ENCODE measurements at places on chromosomes 1 and 21.
A peak's percentile ranks its signal among the peaks of the same experiment; 100 is the strongest.

DNA sequence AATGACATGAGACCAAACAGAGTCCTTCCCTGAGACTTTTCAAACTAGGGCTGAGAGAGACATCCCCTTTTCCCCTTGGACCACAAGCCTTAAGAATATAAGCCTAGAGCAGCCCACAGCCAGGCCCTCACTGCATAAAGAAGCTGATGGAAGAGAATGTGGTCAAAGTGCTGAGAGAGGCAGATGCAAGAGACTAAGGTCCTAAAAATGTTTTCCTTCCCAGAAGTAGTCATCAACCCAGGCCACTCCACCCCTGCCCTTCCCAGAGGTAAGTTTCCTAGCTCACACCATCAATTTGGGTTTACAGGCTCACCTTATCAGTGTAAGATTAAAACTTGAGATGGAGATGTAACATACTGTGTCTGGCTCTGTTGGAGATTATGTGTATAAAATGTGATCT is 58.2 kb downstream of the BCAR3 start:
- DNase-seq = no peak

- peak; percentile 42 for DNase-seq
Observed at GRCh38 chr1:162710345-162710744, 78.1 kb downstream of the DDR2 start.

DNA sequence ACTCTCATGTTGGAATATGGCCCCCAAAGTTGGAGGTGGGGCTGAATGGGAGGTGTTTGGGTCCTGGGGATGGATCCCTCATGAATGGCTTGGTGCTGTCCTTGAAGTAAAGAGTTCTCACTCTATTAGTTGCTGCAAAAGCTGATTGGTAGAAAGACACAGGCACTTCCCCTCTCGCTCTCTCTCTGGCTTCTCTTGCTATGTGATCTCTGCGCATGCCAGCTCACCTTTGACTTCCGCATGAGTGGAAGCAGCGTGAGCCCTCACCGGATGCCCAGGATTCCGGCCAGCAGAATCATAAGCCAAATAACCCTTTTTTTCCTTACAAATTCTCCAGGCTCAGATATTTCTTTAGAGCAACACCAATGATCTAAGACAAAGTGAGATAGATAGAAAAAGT is 20.9 kb upstream of the CCSAP start:
- DNase-seq = no peak

GRCh38 chr1:34073028-34073695 is 91.9 kb downstream of the CSMD2 start:
- peak; percentile 28 for DNase-seq

GRCh38 chr1:221740993-221741702 is 741 bp downstream of the DUSP10 start:
- DNase-seq = peak; percentile 64

GRCh38 chr1:32180186-32181060 is 948 bp downstream of the TXLNA start:
- peak; percentile 40 for DNase-seq

DNA sequence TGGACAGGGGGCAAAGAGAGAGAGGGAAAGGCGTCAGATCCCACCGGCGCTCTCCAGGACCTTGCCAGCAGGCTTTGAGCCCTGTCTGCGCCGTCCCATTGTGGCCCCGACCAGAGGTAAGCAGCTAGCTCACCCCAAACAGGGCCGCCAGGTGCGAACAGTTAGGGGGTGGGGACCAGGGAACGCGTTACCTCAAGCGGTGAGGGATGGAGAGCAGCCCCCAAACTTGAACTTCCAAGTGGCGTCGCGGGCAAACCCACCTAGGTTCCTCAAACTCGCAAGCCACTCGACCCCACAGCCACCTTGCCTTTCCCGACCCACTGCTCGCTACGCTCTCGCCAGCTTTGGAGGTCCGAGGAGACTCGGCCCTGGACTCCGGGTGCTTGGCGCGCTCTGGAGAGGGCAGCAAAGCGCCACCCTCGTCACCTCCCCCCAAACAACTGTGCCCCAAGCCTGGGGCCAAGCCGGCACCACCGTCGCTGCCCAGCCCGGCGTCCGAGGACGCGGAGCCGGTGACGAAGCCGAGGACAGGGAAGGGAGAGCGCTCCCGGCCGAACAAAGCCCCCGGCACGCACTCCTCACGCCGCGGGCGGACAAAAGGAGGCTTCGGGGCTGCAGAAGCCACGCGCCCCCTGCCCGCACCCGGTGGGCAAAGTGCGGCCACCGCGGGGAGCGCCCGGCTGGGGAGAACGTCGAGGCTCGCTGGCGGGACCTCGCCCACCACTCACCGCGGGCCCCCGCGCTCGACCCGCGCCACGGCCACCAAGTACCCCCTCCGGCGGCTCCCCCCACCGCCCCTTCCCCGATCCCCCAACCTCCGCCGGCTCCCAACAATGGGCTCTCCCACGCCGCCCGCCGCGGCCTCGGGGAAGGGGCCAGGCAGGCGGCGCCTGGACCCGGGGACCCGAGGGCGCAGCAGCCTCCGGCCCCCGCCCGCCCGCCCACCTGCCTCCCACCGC is 976 bp downstream of the SSBP3 start:
- no peak for DNase-seq

- no peak for DNase-seq
Observed at GRCh38 chr1:26405281-26405915, 5.2 kb upstream of the LIN28A start.

DNA sequence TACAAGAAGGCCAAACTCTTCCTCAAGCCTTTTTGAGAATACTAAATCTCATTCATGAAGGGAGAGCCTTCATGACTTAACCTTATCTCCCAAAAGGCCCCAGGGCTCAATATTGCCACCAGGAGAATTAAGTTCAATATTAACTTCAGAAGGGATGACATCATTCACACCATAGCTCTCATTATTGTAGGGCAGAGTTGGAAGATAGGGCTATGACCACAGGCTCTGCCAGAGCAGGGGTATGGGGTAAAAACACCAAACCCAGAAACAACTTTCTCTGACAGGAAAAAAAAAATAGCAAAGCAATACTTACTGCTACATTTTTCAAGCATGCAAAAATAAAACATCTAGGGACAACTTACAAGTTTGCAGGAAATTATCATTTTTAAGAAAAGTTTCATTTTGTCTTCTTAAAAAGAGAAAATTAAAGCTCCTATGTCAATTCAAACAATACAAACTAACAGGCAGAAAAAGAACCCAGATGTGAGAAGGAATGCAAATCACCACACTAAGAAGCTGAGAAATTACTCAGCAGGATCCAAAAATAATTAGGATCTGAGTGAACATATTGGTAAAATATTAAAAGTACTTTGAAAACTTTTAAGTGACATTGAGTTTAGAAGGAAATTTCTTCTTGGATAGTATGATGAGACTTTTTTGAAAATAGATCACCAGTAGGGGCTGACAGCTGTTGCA is 1156.5 kb downstream of the NCAM2 start:
- DNase-seq = no peak

DNA sequence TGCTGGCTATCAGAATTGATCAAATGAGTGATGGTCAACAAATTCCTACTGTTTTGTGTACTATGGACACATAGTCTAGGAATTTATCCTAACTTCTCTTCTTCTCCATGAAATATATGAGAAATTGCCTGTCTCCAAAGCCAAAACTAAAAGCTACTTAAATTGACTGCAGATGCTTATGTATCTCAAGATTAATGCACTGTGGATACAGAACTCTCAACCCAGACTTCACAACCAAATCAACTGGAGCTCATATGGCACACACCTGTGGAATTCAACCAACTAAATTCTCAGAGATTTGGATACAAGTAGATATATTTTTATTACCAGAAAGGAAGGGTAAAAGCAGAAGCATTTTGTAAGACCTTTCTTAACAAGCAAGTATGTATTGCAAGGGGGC is 566.1 kb downstream of the LTN1 start:
- DNase-seq = no peak

- DNase-seq = no peak
Observed at GRCh38 chr1:19057784-19058475, 101.5 kb upstream of the IFFO2 start.

DNA sequence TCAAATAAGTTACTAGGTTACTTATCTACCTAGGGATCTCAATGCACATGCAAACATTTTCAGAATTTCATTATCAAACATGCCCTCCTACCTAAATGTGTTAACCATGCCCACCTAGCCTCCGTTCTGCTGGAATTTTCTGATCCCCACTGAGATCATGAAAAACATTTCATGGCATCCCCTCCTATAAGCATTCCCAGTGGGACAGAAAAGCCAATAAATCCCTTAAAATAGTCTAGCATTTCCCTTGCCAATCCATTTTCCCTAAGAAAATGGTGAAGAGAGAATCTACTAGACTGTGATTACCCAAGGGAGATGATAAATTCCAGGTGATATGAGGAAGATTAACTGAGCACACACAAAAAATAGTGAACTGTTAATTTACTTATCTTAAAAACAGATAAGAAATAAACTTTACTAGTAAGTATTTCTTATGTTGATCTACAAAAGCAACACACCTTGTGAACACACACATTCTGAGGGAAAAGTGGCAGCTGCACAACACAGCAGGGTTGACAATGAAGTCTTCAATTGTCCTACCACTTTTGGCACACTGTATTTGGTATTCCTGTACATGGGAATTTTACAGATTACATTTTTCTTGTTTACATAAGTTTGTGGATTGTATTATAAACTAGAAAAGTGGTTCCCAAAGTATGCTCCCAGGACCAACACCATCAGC is 49.6 kb downstream of the ARID4B start:
- no peak for DNase-seq

DNA sequence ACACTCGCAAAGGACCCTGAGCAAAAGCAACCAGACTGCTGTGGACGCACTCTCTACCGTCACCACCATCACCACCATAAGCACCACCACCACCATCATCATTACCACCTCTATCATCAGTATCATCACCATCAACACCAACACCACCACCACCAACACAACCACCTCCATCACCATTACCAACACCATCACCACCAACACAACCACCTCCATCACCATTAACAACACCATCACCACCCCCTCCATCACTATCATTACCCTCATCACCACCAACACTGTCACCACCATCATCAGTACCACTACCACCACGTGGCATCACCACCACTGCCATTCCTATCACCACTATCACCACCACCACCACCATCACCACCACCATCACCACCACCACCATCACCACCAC is 38.8 kb upstream of the RIPK4 start:
- no peak for DNase-seq

DNA sequence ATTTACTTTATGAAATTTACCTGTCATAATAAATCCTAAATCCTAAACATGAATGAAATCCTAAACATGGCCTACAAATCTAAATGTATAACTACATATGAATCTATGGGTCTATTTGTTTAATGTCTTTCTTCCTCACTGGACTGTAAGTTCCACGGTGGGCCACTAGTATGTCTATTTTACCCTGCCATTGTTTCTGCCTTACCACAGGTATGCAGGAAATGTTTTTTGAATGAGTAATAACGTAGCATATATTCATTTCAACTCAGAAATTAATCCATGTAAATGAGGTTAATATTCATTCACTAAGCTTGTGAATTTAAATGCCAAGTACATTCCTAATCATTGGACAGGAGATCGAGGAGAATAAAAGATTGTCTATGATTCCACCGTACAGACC is 35.3 kb downstream of the B3GALNT2 start:
- DNase-seq = no peak

DNA sequence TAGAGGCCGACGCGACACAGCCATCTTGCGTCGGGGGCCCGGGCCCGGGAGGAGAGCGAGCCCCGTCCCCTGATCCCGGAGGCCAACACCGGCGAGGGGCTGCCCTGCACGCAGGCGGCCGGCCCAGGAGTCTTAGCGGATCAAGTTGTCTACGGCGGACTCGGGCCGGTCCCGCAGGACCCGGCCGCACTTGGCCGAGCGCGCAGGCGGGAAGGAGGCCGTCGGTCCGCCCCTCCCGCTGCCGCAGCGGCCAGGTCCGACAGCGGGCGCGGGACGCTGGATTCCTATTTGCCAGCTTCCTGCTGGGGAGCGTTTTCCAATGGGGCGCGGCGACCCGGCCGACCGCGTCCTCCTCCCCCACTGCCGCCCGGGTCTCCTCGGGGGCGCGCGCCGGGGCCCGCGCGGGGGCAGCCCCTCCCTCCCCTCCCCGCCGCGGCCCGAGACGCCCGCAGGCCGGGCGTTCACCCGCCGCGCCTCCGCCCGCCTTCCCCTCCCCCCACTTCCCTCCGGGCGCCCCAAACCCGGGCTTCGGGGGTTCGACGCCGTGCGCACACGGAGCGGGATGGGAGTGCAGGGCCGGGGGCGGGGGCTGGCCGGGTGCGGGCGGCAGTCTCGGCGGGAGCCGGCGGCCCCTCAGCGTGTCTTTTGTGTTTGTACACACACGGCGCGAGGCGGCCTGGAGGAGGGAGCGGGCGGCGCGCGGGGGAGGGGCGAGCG is 517 bp upstream of the H3-3A start:
- peak; percentile 83 for DNase-seq

DNA sequence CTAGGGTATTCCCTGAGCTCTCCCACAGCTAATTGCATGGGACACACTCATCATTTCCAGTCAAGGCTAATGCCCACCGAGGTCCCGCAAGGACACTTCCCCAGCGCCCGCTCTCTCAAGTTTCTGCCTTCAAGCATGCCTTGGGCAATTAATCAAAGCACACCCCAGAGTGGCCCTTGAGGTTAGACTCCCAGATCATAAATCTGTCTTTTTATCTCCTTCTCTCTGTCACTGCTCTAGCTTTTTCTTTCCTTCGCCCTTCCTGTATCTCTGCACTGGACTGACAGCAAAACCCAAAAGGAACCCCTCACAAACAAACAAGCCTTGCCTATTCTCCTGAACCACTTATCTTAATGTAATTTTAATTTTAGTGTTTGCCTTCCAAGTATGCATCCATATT is 7.9 kb upstream of the EXOSC10 start:
- no peak for DNase-seq

GRCh38 chr1:97424209-97424608 is 496.6 kb downstream of the DPYD start:
- no peak for DNase-seq

DNA sequence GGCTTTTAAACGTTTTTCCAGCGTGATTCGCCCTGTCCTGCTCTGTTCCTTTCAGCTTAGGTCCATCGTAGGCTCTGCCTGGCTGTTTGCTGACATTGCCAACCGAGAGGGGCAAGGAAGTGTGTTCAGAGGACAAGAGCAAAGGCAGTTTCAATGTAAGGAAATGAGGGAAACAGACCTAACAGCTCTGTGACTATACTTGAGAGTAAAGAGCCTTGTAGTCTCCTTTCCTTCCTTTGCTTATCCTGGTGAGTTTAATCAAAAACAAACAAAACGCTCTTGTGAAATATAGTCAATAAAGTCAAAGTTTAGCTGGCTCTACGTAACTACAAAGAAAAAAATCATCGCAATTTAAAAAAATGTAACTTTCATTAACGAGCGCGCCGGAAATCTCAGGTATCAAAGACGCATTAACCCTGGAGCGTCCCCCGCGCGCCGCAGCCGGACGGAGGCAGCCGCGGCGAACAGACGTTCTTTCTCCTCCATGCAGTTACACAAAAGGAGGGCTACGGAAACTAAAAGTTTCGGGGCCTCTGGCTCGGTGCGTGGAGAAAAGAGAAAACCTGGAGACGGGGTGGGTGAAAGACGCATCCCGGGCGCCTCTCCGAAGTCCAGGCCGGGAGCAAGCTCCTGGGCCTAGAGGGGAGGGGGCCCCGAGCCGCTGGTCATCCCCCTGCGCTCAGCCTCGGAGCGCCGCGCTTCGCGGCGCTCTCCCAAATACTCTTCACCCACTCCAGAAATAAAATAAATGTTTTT is 617 bp upstream of the ADGRL2 start:
- peak; percentile 88 for DNase-seq

All from hindlimb muscle (tissue), 1 donor.